ENCODE measurements at places on chromosomes 3 and 15.

- DNase-seq = no peak
Measured at GRCh38 chr3:16890597-16891333, 6.0 kb downstream of the PLCL2 start.

DNA sequence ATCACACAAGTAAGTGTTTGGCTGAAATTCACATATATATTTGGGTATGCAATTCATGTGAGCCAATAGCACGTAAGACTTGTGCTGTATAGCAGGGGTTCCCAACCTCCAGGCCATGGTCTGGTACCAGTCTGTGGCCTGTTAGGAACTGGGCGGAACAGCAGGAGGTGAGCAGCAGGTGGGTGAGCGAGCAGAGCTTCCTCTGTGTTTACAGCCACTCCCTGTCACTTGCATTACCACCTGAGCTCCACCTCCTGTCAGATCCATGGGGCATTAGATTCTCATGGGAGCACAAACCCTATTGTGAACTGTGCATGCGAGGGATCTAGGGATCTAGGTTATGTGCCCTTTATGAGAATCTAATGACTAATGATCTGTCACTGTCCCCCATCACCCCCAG is 59.7 kb downstream of the MAP3K13 start:
- no peak for DNase-seq

DNA sequence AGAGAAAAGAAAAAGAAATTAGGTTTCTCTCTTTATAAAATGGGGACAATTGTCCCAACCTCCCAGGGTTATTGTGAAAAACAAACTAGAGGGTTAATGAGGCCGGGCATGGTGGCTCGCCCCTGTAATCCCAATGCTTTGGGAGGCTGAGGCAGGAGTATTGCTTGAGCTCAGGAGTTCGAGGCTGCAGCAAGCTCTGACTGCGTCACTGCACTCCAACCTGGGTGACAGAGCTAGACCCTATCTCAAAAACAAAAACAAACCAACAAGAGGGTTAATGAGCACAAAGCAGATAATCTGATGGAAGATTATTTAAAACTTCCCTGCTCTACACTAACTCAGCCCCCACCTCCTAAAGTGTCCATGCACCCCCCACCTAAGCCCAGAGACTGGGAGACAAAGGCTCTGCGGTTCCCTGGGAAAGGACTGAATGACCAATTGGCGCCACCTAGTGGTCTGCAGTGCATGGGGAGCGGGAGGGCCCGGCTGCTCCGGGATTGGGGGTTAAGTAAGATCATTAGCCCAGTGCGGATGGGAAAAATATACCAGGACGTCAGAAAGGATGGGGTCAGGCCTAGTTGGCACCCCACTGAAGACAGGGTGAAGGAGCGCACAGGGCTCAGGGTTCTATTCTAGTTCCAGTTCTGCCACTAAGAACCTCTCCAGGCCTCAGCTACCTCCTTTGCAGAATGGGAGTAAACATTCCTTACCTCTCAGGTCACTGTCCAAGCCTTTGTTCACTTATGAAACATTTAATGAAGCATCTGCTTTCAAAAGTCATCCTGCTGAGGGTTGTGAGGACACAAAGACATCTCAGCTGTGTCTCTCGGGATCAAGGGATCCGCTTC is 15.6 kb downstream of the PIF1 start:
- peak; percentile 88 for DNase-seq

GRCh38 chr15:100570275-100570674 is 31.7 kb downstream of the LINS1 start:
- DNase-seq = no peak

DNA sequence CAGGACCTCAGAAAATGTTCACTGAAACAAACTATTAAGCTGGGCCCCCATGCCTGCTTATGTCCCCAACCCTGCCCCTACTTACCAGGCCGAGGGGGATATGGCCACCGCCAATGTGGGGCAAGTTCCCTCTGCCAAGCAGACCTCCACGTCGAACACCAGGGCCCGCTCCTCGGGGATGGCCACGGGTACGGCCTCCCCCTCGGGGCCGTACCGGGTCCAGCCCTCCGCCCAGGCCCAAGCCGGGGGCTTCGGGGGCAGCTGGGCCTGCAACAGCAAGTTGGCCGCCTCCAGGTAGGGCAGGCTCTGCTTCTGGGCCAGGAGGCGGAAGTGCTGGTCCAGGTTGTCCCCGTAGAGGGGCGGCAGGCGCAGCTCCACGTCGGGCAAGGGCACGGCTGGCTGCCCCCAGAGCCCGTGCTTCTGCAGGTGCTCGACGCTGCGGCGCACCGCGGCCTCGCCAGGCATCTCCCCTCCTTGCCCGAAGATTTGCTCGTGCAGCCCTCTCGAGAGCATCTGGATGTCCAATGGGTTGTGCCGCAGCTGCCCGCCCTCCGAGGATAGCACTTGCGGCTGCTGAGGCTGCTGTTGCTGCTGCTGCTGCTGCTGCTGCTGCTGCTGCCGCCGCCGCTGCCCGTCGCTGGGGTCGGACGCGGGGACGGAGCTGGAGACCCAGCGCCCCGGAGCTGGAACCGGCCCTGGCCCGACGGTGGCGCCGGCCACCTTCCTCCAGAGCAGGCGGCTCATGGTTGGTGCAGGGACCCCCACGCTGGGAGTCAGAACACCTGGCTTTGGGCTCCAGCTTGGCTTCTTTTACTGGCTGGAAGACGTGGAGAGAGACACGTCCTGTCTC is 1.4 kb downstream of the POLG start:
- DNase-seq = no peak

DNA sequence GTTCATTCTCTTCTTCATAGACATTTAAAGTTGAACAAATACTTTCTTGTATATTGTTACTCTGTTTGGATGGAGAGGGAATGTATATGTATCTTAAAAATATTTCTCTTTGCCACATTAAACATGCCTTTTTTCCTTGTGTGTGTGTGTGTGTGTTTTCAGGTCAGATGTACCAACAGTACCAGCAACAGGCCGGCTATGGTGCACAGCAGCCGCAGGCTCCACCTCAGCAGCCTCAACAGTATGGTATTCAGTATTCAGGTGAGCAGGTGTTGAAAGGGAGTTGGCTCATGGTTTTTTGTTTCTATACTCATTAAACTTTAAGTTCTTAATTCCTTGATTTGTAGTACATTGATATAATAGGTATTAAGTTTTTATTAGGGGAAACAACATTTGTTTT is 35.4 kb downstream of the TFG start:
- no peak for DNase-seq

- DNase-seq = no peak
Measured at GRCh38 chr3:59407425-59407824, 357.6 kb upstream of the CFAP20DC start.

DNA sequence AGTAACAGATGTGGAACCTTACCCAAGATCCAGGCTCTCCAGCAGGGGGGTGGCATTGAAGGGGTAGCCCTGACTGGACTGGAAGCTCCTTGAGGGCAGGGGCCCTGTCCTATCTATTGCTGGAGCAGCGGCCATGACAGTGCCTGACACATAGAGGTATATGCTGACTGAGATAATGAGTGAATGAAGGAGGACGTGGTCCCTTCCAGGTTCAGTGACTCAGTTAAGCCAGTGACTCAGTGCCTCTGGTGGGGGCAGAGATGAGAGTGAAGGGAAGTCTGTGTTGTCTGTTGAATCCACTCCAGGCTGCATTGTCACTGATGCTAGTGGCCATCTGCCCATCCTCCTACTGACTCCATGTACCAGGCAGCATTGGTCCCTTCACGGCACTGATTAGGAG is 13.0 kb upstream of the CTXND1 start:
- no peak for DNase-seq

DNA sequence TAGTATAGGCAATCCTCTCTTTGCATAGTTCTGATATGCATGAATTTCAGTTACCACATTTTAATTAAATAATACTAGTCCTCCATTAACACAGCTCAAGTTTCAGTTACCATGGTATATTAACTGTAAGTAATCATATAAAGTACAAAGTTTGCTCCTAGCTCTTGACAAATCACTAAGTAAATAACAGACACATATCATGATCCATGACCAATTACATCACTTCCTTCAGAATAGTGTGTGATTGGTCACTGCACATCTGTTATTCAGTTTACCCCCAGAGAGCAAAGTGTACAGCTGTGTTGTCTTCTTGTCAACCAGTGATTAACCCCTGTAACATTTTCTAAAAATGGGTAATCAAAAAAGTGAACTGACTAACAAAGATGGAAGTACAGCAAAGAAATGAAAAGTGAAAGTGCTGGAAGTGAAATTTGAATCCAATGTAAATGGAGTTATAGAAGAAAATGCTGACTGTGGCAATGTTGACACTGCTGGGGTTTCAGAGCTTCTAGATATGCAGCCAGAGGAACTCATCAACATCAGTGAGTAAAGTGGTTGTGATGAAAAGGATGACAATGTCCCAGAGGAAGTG is 30.2 kb upstream of the LEKR1 start:
- no peak for DNase-seq

DNA sequence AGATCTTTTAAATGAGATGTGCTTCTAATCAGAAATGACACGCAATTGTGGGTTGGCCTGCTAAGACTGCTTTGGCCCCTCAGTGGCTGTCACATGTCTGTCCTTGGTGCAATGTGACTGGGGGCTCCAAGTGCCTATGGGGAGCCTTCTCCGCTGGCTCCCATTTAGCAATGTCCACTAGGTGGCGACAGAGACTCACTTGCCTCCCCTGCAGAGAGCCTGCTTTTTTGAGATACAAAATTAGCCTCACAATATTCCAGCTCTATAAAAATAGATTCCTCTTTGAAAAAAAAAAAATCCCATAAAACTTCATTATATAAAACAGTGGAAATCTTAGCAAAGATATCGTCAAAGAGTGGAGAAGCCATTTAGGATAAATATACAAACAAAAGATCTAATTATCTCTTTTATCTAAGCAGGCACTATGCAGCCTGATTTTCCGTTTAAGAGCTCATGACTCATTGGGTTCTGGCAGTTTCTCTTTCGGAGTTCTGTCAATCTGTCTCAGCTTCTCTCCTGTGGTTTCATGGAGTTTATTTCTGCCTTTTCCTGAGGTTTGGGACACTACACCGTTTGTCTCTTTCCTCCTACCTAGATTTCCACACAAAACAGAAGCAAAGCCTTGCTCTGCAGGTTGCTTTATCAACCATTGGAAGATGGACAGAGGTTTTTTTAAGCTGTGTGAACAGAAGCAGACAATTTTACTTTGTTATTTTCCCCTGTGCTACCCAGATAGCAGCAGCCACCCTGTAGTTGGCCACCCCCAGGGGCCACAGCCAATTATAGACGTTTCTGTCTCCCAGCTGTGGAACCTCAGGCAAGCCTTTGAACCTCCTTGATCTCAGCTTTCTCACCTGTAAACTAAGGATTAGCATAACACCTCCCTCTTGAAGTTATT is 68.4 kb upstream of the TNFAIP8L3 start:
- peak; percentile 84 for DNase-seq

- DNase-seq = no peak
Measured at GRCh38 chr3:13206799-13207577, 133.8 kb upstream of the IQSEC1 start.
